Endothelial cell of coronary artery (primary cell): ENCODE measurements at places on chromosomes 7 and 10. TPM values are rescaled to one million over a fixed set of nuclear protein-coding genes. Genes with fewer than 3 reads are reported as not detected.

C1GALT1 gene
- total RNA-seq = 15.3 and 16.1 TPM in 2 replicates

NEBL gene
- 3.1 and 4.5 TPM in 2 replicates for total RNA-seq

LRRN3 gene
- total RNA-seq = 0.19 TPM in 1 of 2 replicates, not detected in the other

CPEB3 gene
- 0.81 and 0.94 TPM in 2 replicates for total RNA-seq

AKR1E2 gene
- 7.1 and 16.5 TPM in 2 replicates for total RNA-seq

TAF3 gene
- 1.6 and 1.9 TPM in 2 replicates for total RNA-seq

PALS2 gene
- 21.1 and 26.8 TPM in 2 replicates for total RNA-seq

ARF5 gene
- total RNA-seq = 131 and 142 TPM in 2 replicates

NPC1L1 gene
- total RNA-seq = not detected in 2 replicates

SUN3 gene
- not detected in 2 replicates for total RNA-seq

PSD gene
- total RNA-seq = 0.09 and 0.28 TPM in 2 replicates

GPR37 gene
- 0.66 and 4.7 TPM in 2 replicates for total RNA-seq

PUS7 gene
- total RNA-seq = 26.5 and 27.2 TPM in 2 replicates

CREB5 gene
- total RNA-seq = 1.7 and 3.5 TPM in 2 replicates
